Ovary (tissue), 10 donors: ENCODE measurements at places on chromosomes 13 and 19. TPM values are rescaled to one million over a fixed set of nuclear protein-coding genes. Genes with fewer than 3 reads are reported as not detected.
A peak's percentile ranks its signal among the peaks of the same experiment; 100 is the strongest.

GRCh38 chr13:111326981-111327642 is 6.7 kb downstream of the TEX29 start:
- H3K4me3 ChIP-seq, result no peak overlapping the region
- H3K27ac ChIP-seq, result no peak overlapping the region
- no peak for DNase-seq
- no peaks in the 10 kb centered on the region for H3K4me1 ChIP-seq

The OR10H1 gene
- not detected for total RNA-seq

The MBD3L2 gene
- total RNA-seq, result not detected

The DZIP1 gene
- total RNA-seq, result 22.1 TPM

The KIR3DL2 gene
- total RNA-seq, result not detected

The RDH8 gene
- total RNA-seq, result not detected

DNA sequence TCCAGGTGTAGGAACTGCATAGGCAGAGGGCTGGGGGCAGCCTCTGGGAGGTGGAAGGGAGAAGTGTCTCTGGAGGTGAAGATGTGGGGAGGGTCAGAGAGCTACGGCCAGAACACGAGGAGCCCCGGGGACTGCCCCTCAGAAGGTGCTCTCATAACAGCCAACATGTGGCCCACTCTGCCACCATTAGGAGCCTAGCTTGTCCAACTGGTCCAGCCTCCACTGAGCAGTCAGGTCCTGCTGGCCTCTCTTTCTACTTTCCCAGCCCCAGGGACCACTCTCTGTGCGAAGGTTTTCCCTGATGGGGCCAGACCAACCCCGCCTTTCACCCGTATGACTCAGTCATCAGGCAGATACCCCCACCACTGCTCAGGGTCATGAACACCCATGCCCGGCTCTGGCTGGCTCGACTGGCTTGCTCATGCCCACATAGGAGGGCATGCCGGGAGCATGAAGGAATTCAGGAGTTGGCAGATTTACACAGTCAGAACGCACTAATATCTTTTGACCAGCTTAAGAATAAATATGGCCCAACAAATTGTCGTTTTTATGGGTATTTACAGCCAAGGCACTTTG is 37.5 kb upstream of the C19orf12 start:
- no peak overlapping the region for H3K4me3 ChIP-seq
- H3K27ac ChIP-seq, result no peak overlapping the region
- no peak for DNase-seq

- H3K27ac ChIP-seq, result no peak overlapping the region
- H3K27me3 ChIP-seq, result no peaks in the 10 kb centered on the region
- no peak for DNase-seq
- H3K36me3 ChIP-seq, result no peaks in the 10 kb centered on the region
- no peak overlapping the region for H3K4me3 ChIP-seq
Measured at GRCh38 chr13:110330491-110331011, 23.5 kb downstream of the COL4A2 start.

The SCGB2B2 gene
- 0.31 TPM for total RNA-seq

DNA sequence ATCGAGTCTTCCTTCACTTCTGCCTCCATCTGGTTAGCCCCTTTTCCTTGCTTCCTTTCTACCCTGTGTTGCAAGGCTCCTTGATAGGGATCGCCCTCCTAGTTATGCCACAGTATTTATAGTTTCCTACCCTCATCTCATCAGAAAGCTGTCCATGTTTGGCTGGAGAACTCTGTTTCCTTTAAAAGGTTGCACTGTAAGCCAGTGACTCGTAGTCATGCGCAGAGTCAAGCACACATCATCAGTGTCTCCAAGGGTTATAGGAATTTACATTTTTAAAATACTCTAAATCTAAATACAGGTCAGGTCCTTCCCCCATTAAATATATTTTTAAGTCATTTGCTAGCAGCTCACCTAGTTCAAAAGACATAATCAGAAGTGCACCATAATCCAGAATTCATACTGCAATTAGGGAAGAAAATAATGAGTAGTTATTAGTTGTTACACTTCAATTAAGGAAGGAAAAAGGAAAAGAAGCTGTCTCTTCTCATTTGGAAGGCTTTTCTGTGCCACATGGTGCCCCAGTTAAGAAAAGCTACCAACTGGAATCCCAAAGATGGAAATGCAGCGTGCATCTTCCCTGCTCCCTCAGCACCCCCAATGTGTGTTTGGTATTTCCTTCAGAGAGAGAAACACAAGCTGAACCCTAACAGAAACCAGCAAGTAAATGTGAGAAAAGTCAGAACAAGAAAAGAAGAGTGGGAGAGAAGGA is 81.0 kb downstream of the GPR12 start:
- no peak overlapping the region for H3K4me3 ChIP-seq
- no peak for DNase-seq
- H3K27ac ChIP-seq, result no peak overlapping the region
- H3K36me3 ChIP-seq, result no peaks in the 10 kb centered on the region
- no peaks in the 10 kb centered on the region for H3K27me3 ChIP-seq
- no peaks in the 10 kb centered on the region for H3K4me1 ChIP-seq

DNA sequence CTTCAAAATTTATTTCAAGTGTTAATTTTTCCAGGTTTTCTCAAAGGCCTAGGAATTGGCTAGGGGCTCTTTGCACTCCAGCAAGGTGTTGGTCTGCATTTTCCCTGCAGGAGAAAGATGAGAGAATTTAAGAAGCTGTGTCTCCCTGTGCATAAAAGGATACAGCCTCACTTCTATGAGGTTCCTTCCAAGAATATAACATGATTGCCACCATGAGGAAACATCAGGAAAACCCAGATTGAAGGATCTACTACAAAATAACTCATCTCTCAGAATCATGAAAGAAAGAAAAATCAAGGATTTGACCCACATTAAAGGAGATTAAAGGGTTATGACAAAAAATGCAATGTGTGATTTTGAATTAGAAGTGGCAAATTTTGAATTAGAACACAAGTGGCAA is 69.9 kb downstream of the RUBCNL start:
- no peak overlapping the region for H3K4me3 ChIP-seq
- DNase-seq, result no peak
- H3K4me1 ChIP-seq, result no peaks in the 10 kb centered on the region
- no peak overlapping the region for H3K27ac ChIP-seq
- no peaks in the 10 kb centered on the region for H3K27me3 ChIP-seq

DNA sequence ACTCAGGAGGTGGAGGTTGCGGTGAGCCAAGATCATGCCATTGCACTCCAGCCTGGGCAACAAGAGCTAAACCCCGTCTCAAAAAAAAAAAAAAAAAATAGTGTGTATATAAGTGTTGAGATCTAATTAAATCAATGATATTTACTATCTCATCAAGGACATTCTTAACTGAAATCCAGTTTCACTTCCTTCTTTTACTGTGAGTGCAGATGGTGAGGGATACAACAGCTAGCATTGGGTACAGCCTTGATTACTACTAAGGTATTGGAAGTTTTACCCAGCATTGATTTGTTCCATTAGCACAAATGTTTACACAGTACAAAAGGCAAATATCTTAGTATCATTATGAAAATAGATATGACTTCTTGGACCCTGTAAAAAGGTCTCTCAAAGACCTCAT is 546.6 kb downstream of the KCTD12 start:
- no peaks in the 10 kb centered on the region for H3K36me3 ChIP-seq
- H3K27ac ChIP-seq, result no peak overlapping the region
- no peak overlapping the region for H3K4me3 ChIP-seq
- no peaks in the 10 kb centered on the region for H3K27me3 ChIP-seq
- DNase-seq, result no peak

- no peaks in the 10 kb centered on the region for H3K27me3 ChIP-seq
- no peaks in the 10 kb centered on the region for H3K36me3 ChIP-seq
Measured at GRCh38 chr13:24985107-24985506, 110.8 kb upstream of the PABPC3 start.

- no peak overlapping the region for H3K4me3 ChIP-seq
- peaks cover 4% of the 10 kb centered on the region for H3K4me1 ChIP-seq
- no peak overlapping the region for H3K27ac ChIP-seq
- no peak for DNase-seq
- H3K36me3 ChIP-seq, result no peaks in the 10 kb centered on the region
- H3K27me3 ChIP-seq, result no peaks in the 10 kb centered on the region
Measured at GRCh38 chr19:14054099-14054498, 7.8 kb downstream of the PALM3 start.

- H3K4me3 ChIP-seq, result no peak overlapping the region
- H3K27me3 ChIP-seq, result no peaks in the 10 kb centered on the region
- no peak for DNase-seq
- H3K36me3 ChIP-seq, result no peaks in the 10 kb centered on the region
- no peak overlapping the region for H3K27ac ChIP-seq
Measured at GRCh38 chr13:43493496-43494000, 293.2 kb downstream of the ENOX1 start.

- peak; percentile 88 for DNase-seq
- H3K4me3 ChIP-seq, result no peak overlapping the region
- no peaks in the 10 kb centered on the region for H3K36me3 ChIP-seq
- H3K4me1 ChIP-seq, result peaks cover 3% of the 10 kb centered on the region
- no peaks in the 10 kb centered on the region for H3K27me3 ChIP-seq
Measured at GRCh38 chr19:55467236-55468053, 2.9 kb upstream of the C19orf85 start.

GRCh38 chr19:17091758-17092333 is 16.3 kb downstream of the MYO9B start:
- H3K4me3 ChIP-seq, result no peak overlapping the region
- H3K36me3 ChIP-seq, result no peaks in the 10 kb centered on the region
- no peak for DNase-seq
- no peaks in the 10 kb centered on the region for H3K27me3 ChIP-seq
- no peaks in the 10 kb centered on the region for H3K4me1 ChIP-seq

DNA sequence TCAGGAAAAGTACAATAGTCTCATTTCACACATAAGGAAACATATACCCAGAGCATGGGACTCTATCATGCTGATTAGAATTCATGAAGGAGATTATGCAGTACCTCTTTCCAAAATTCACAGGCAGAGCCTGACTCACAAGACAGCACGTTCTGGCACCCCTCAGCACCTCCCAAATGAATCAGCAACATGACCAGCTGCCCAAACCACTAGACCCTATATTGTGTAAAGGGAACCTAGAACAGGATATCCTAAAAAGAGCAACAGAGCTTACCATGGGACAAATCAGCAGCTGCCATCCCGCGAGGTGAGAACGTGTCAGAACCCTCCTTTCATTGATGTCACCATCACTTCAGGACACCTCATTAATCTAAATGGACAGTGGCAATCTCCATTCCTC is 2.5 kb downstream of the ZNF426 start:
- H3K4me3 ChIP-seq, result no peak overlapping the region
- peaks cover 2% of the 10 kb centered on the region for H3K36me3 ChIP-seq
- no peaks in the 10 kb centered on the region for H3K27me3 ChIP-seq
- no peak overlapping the region for H3K27ac ChIP-seq

DNA sequence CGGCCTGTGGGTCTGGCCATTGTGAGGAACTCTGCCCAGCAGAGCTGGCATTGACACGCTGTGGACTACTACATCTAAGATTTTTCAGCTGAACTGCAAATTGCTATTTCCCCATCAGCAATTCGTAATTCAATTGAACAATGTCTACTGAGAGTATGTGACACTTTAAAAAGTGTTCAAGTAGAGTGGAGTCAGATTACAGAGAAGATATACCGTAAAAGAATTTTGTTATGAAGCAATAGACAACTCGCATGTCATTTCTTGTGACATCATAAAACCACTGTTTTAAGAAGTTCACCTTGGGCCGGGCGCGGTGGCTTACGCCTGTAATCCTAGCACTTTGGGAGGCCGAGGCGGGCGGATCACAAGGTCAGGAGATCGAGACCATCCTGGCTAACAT is 32.5 kb upstream of the C1QTNF9 start:
- no peak for DNase-seq
- H3K4me1 ChIP-seq, result peaks cover 41% of the 10 kb centered on the region
- no peak overlapping the region for H3K4me3 ChIP-seq
- H3K27me3 ChIP-seq, result no peaks in the 10 kb centered on the region
- no peaks in the 10 kb centered on the region for H3K36me3 ChIP-seq

The CERS1 gene
- 0.99 TPM for total RNA-seq

DNA sequence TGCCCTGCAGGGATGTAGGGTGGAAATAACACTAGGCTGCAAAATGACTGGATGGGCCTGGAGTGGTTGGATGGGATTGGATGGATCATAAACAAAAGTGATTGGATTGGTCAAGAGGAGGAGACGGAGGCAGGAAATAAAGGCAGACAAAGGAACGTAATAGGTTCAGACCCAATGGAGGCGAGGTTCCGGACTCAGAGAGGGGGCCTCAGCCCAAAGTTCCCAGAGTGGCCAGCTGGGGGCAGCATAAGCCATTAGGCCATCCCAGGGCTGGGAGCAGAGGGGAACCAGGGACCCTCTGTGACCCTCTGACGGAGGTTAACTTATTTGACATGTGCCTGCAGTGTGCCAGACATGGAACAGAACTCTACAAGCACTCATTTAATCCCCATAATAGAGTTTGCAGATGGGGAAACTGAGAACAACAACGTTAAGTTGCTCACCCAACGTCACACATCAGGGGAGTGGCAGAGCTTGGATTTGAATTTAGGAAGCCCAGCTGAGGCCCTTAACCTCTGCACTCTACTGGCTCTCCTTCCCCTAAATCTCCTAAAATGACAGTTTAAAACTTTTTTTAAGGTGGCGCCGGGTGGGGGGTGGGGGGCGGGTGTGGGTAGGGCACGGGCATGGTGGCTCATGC is 15.3 kb upstream of the MAP1S start:
- H3K4me1 ChIP-seq, result no peaks in the 10 kb centered on the region
- no peak overlapping the region for H3K4me3 ChIP-seq
- no peaks in the 10 kb centered on the region for H3K27me3 ChIP-seq
- H3K36me3 ChIP-seq, result no peaks in the 10 kb centered on the region

The ZNF443 gene
- total RNA-seq, result 4.9 TPM

- H3K4me3 ChIP-seq, result peak overlapping the region; percentile 94
- no peaks in the 10 kb centered on the region for H3K27me3 ChIP-seq
- peak; percentile 71 for DNase-seq
- H3K27ac ChIP-seq, result peak overlapping the region; percentile 67
- peaks cover 9% of the 10 kb centered on the region for H3K4me1 ChIP-seq
Measured at GRCh38 chr19:45508417-45508860, 1.2 kb downstream of the VASP start.

DNA sequence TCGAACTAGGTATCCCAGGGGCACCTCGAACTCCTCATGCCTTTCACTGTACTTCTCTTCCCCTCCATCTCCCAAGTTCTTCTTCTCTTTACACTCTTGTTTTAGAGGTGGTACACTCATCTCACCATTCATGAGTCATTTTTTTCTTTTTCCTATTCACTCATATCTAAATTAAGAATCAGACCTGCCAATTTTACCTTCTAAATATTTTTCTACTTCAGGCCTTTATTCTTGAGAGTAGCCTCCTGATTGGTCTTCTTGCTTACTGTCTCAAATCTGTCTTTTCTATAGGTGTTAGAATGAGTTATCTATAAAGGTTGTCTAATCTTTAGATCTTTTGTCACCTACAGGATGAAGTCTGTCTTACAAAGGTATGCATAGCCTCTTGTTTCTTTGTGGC is 20.7 kb downstream of the TDRD3 start:
- H3K4me1 ChIP-seq, result peaks cover 1% of the 10 kb centered on the region
- no peak overlapping the region for H3K27ac ChIP-seq
- no peaks in the 10 kb centered on the region for H3K27me3 ChIP-seq
- H3K36me3 ChIP-seq, result no peaks in the 10 kb centered on the region

The FBL gene
- 218 TPM for total RNA-seq

The ZNF560 gene
- 0.38 TPM for total RNA-seq

The GJB6 gene
- total RNA-seq, result not detected

- H3K27me3 ChIP-seq, result no peaks in the 10 kb centered on the region
- H3K36me3 ChIP-seq, result no peaks in the 10 kb centered on the region
- H3K4me3 ChIP-seq, result no peak overlapping the region
- DNase-seq, result peak; percentile 39
Measured at GRCh38 chr13:59356607-59357006, 807.1 kb downstream of the DIAPH3 start.

The LSM14A gene
- total RNA-seq, result 85.8 TPM

GRCh38 chr13:35720690-35721554 is 244.4 kb upstream of the MAB21L1 start:
- H3K4me3 ChIP-seq, result peak overlapping the region; percentile 13
- peak; percentile 76 for DNase-seq
- no peaks in the 10 kb centered on the region for H3K27me3 ChIP-seq
- H3K27ac ChIP-seq, result peak overlapping the region; percentile 39

- H3K36me3 ChIP-seq, result no peaks in the 10 kb centered on the region
- no peaks in the 10 kb centered on the region for H3K4me1 ChIP-seq
Measured at GRCh38 chr13:84130495-84131114, 248.3 kb upstream of the SLITRK1 start.

The GAS6 gene
- 336 TPM for total RNA-seq
